ENCODE measurements at places on chromosomes 2 and 18.

DNA sequence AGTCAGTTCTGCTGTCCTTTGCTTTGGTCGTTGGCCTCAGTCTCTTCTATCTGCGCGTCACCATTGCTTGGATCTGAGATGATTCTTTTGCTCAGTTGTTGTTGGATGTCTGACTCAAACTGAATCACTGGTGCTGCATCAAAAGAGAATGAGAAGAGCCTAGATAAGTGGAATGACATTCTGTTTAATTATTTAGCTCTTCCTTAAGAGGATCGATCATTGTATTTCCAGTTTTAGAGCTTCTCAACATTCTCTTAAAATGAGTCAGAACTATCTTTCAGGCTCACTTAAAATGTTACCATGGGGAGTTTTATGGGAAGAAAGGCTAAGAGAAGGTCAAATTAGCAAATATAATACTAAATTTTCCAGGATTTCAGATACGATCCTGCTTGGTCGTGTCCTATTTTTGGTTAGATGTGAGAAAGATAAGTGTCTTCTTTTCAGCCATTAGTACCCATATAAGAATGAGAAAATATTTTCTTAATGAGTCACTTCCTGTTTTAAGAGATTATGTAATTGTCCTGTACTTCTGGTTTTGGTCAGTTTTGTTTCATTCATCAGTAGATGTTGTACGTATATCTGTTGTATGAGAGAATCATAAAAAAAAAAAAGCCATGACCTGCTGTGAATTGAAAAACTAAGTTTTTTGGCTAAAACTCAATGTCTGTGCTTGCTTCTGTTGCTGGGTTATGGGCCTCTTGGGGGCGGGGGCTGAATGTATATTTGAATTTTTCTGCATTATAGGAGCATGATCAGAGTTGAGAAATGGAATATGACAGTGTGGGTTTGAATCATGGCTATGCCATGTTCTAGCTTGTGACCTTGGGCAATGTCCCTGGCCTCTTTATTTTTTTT lies 31.6 kb upstream of the CASP10 start:
- DNase-seq: no peak

GRCh38 chr2:70371753-70372152 lies 69.9 kb upstream of the FAM136A start:
- DNase-seq: no peak

- DNase-seq: no peak
Measured at GRCh38 chr2:222805591-222806304, 55.1 kb upstream of the ACSL3 start.

GRCh38 chr18:12307701-12308385 lies at the start of gene TUBB6:
TSS of gene TUBB6 (plus strand) at chr18:12308241. CDS start at chr18:12308293, 52 bp downstream.
- DNase-seq: no peak

DNA sequence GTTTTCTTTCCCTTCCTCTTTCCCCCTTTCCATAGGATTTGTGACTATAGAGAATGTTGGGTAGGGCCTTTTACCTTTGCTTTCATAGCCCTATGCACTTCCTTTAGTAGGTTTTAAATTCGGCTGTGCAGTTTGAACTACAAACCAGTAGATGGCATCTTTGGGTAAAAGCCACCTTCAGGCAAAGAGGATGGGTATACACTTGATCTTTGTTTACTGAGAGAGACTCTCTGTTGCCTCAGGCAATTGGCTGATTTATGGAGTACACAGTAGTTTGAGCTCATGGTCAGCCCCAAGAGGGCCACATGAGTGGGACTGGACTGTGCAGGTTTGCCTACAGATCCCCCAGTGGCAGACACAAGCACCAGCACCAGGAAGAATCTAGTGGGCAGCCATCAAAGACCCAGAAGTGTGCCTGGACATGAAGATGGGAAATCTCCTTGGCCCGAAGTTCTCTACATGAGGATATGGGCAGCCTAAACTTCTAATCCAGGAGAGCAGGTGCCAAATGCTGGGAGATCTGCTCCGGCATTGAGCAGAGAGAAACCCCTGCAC lies 1304.3 kb upstream of the DDX18 start:
- DNase-seq: no peak

DNA sequence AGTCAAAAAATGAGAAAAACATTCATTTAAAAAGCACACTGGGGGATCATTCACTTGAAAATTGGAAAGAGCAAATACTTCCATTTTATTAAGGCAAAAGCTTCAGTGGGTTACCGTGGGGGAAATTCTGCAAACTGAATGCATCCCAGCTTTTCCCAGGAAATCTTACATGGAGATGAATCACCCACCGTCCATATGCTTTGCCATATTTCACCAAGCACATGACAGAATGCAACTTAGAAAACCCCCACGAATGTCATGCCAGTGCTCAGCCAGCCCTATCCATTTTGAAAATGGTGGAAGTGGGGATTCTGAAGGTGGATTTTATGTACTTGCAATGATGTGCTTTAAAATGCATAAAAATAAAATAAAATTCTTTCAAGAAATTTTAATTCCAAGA lies 485.5 kb upstream of the ID2 start:
- no peak for DNase-seq

GRCh38 chr2:216133397-216133796 lies 24.2 kb downstream of the XRCC5 start:
- DNase-seq: no peak

GRCh38 chr18:67731851-67732250 lies 215.3 kb upstream of the DSEL start:
- DNase-seq: no peak

DNA sequence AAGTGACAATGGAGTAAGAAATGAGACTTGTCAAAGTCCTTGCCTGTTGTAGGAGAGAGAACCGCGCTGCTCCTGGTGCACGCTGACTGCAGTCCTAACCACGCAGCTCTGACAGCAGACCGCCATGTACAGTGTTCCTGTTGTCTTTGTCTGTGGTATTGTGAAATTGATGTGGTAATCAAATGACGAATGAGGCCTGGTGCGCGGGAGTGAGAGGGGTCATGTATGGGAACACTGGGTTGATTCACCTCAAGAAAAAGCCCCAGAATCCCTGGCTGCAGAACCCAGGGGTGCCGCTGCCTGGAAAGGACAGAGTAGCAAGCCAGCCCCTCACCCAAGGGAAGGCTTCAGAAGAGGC lies 64.0 kb downstream of the INPP4A start:
- DNase-seq: no peak
